ENCODE measurements at places on chromosomes 2 and 18. TPM values are rescaled to one million over a fixed set of nuclear protein-coding genes. Genes with fewer than 3 reads are reported as not detected.

IL1A gene
- total RNA-seq, result 0.73 TPM

EN1 gene
- total RNA-seq, result not detected

RTP5 gene
- total RNA-seq, result 0.07 TPM

TPO gene
- total RNA-seq, result 1.8 TPM

HOXD13 gene
- total RNA-seq, result not detected

GTF2A1L gene
- total RNA-seq, result not detected

ITGAV gene
- total RNA-seq, result 9.6 TPM

RBMS1 gene
- 63.2 TPM for total RNA-seq

ATP8B1 gene
- total RNA-seq, result not detected

CTLA4 gene
- 26.0 TPM for total RNA-seq

ELOA2 gene
- total RNA-seq, result not detected

PLCL1 gene
- total RNA-seq, result 2.2 TPM

TOGARAM2 gene
- total RNA-seq, result 6.3 TPM

CYBRD1 gene
- total RNA-seq, result 2.7 TPM

ABCB11 gene
- total RNA-seq, result not detected

SNORC gene
- total RNA-seq, result 1.6 TPM

CRYGC gene
- total RNA-seq, result not detected

NAT8 gene
- total RNA-seq, result not detected
